Stimulated activated CD8-positive, alpha-beta memory T cell treated with anti-CD3 and anti-CD28 coated beads, Interleukin-7, amount 100 ng/mL, for 1 hour (primary cell): ENCODE measurements at places on chromosomes 7 and 10.

- DNase-seq = no peak
These were observed 245.3 kb upstream of the SLC26A5 start for GRCh38 chr7:103691291-103691690.

- no peak for DNase-seq
These were observed 84.5 kb downstream of the SORBS1 start for GRCh38 chr10:95476469-95477174.

- DNase-seq = no peak
These were observed 25.3 kb upstream of the SNX13 start for GRCh38 chr7:17965603-17966002.

DNA sequence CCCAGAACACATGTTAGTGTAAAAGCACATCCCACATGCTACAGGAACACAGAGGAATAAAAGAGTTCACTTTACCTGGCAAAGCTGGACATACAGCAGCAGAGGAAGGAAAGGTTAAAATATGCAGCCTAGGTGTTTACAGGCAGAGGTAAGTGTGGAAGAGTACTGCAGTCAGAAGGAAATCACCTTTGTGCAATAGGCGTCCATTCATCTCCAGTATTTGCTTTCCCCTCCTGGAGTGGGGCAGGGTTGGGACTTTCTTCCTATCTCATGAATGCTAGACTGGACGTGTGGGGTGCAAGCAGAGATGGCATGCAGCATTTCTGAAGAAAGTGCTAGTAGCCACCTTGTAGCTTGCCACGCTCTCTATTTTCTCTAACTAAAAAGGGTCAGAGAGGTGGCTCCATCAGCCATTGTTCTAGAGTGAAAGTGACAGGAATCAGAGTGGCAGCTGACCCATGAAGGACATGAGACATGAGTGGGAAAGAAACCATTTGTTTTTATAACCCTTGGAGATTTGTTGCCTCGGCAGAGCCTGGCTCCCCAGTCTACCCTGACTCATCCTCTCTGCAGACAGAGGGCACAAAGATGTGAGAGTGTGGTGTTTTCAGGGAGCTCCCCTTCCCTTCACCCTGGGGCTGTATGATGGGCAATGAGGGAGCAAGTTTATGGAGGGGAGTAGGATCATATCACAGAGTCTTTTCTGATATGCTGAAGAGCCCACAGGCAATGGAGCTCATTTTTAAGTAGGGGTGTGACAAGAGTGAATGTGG lies 101.2 kb upstream of the SEC61G start:
- no peak for DNase-seq

- no peak for DNase-seq
These were observed 47.4 kb downstream of the LHPP start for GRCh38 chr10:124508907-124509454.

- DNase-seq = no peak
These were observed 86.2 kb downstream of the AOAH start for GRCh38 chr7:36638140-36638539.

- no peak for DNase-seq
These were observed 436.1 kb downstream of the PHTF2 start for GRCh38 chr7:78234634-78235033.

- DNase-seq = peak; percentile 74
These were observed at the start of gene MAPK8 for GRCh38 chr10:48306265-48306869. Gene MAPK8 (plus strand): TSS chr10:48306677. CDS start chr10:48401661, 94,984 bp downstream.
